ENCODE measurements at places on chromosomes 11 and 22.

DNA sequence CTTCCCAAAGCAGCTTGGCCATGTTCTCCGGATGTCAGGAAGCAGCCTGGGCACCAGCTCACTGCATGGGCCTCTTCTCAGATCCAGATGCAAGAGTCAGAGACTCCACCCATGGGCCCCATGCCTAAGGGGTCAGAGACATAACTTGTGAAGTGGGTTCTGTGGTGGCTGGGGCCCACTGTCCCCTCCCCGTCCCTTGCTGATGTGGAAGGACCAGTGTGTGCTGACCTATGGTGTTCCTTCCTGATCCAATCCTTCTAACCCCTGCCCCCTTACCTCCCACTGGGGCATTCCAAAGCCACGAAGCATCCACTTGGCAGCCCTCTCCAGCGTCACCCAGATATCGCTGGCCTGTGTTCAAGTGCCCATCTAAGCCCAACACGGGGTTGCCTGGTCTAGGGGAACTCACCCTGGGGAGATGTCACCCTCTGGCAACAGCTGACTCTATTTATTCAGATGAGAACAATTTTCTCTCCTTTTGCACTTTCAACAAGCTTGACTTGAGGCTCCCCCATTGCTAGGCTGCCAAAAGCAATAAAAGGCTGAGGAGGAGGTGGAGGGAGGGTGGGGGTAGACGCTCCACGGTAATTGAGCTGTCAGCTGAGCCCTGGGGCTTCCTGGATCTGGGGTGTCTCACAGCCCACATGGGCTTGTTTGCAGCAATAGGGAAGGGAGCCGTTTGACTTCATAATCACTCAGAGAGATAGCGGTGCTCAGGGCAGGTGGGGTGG lies 158.5 kb downstream of the ADAMTS15 start:
- no peak for DNase-seq

DNA sequence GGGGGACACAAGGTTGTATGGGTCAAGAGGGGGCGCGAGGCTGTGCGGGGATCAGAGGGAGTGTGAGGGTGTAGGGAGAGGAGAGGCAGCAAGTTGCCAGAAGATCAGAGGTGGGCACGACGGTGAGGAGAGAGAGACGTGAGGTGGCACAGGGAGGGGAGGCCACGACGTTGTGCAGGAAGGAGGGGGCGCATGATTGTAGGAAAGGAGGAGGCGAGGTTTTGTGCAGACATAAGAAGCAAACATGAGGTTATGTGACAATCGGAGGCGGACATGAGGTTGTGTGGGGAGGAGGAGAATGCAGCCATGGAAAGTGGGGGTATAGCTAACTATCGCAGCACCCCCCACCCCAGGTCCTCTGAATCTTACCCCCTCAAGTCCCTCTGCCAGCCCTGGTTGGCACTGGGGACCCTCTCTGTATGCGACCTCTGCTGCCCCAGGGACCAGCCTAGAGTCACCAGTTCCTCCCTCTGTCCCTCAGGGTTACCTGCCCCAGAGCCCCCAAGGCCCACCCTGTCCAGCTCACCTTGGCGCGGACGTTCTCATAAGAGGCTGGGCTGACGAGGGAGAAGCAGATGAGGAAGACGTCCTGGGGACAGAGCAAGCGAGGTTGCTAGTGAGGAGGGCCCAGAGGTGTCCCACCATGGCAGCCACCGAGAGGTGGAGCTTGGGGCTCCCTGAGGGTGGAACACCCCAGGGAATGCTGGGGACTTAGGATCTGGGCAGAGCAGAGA lies 12.5 kb downstream of the RAC2 start:
- no peak for DNase-seq

GRCh38 chr11:134072844-134073243 lies 4.0 kb downstream of the JAM3 start:
- DNase-seq, result no peak

DNA sequence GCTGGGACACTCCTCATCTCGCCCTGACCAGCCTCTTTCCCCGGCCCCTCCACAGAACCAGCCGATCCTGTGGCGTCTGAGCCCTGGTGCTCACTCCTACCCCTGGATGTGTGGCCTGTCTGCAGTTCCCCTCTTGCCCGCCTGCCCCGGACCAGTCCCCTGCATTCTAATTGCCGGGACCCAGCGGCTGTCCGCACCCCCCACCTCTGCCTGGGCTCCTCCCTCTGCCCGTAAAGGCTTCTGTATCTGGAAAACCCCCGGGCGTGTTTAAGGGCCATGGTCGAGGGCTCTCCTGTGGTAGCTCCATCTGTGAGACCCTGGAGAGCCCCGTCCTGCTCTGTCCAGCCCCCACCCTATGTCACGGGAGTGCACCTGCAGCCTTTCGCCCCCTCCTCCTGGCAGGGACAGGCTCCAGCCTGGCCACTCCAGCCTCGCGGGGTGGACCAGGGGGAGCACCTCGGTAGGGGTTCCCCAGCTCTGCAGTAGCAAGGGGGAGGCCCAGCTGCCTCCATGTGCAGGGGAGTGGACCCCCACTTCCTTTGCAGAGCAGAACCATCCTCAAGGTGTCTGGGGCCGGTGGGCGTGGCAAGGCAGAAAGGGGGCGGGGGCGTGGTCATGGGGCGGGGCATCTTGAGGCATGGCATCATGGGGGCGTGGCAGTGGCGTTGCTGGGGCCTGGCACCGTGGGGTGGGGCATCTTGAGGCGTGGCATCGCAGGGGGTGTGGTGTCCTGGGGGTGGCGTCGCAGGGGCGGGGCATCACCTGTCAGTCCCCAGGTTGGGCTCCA lies 430.4 kb downstream of the TBC1D22A start:
- DNase-seq, result no peak

GRCh38 chr11:35173616-35174566 lies 34.9 kb downstream of the CD44 start:
- no peak for DNase-seq

- DNase-seq, result peak; percentile 57
Observed at GRCh38 chr22:48492366-48493320, 1335.0 kb downstream of the BRD1 start.

DNA sequence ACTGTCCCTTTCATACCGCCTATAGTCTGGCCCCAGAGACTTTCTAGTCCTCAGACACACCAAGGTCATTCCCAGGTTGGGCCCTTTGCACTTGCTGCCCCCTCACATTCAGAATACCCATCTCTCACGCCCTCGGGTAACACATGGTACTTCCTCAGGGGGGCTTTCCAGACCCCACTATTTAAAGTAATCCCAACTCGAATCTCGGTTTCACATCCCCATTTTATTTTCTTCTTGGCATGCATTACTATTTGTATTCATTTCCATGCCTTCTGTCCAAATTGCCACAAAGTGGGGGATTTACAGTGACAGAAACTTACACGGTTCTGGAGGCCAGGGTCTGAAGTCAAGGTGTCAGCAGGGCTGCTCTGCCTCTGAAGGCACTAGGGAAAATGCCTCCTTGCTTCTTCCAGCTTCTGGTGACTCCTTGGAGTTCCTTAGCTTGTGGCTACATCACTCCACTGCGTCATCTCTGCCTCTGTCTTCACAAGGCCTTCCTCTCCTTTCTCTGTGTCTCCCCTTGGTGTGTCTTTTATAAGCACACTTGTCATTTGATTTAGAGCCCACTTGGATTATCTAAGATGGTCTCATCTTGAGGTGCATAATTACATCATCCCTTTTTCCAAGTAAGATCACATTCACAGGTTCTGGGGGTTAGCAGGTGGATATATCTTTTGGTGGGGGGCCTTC lies 15.1 kb downstream of the RCN1 start:
- no peak for DNase-seq

DNA sequence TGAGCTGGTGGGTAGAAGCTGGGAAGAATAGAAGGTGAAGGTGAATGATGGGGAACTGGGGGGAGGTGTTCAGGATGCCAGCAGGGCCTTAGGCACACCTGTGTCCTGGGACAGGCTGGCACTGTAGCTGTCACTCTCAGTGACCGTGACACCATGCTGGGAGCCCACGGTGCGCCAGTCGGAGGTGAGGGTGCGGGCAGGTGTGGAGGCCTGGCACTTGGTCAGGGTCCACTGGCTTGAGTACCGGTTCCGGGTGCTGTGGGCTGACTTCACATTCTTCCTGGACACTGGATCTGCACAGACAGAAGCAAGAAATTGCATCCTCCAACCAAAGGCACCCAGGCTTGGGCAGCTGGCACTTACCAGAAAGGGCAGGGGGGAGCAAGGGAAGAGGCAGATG lies 103.8 kb downstream of the CEP164 start:
- no peak for DNase-seq

GRCh38 chr22:33838644-33839043 lies 81.6 kb downstream of the LARGE1 start:
- DNase-seq, result no peak
